ENCODE measurements at places on chromosomes 3 and 15. TPM values are rescaled to one million over a fixed set of nuclear protein-coding genes. Genes with fewer than 3 reads are reported as not detected.

CLK3 gene
- 45.5 TPM for total RNA-seq

MESP2 gene
- total RNA-seq = not detected

GOLGA6B gene
- not detected for total RNA-seq

EPHB1 gene
- total RNA-seq = 2.1 TPM

TRPM1 gene
- total RNA-seq = 0.11 TPM

SERINC4 gene
- total RNA-seq = not detected

KBTBD13 gene
- not detected for total RNA-seq

COLQ gene
- 0.43 TPM for total RNA-seq

SH3GL3 gene
- total RNA-seq = not detected

RNF111 gene
- 22.3 TPM for total RNA-seq

LRRIQ4 gene
- total RNA-seq = not detected

TLR9 gene
- total RNA-seq = not detected

Data from dermis lymphatic vessel endothelial cell (primary cell).